Activated naive CD4-positive, alpha-beta T cell treated with anti-CD3 and anti-CD28 coated beads, Interleukin-2, amount 50 U/mL, for 72 hours (primary cell): ENCODE measurements at places on chromosomes 5 and 9.
A peak's percentile ranks its signal among the peaks of the same experiment; 100 is the strongest.

DNA sequence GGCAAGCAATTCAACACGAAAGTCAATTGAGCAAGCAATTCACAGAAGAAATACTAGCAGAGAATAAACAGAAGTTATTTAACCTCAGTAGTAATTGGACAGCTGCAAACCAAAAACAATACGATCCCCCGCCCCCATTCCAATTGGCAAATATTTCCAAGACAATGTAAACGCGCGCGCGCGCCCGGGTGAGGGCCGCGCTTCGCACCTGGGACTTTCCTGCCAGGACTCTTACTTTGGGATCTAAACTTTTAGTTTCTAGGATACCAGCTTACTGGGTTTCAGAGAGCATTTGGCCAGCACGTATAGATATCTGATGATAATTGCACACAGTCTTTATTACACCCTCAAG lies 8.6 kb downstream of the RUFY1 start:
- DNase-seq: no peak

- peak; percentile 54 for DNase-seq
These were observed 220.4 kb downstream of the ARRDC3 start for GRCh38 chr5:91162534-91163381.

- DNase-seq: no peak
These were observed 482.0 kb downstream of the DMRT2 start for GRCh38 chr9:1532171-1532570.

- no peak for DNase-seq
These were observed 61.8 kb downstream of the TLE4 start for GRCh38 chr9:79633558-79633957.

DNA sequence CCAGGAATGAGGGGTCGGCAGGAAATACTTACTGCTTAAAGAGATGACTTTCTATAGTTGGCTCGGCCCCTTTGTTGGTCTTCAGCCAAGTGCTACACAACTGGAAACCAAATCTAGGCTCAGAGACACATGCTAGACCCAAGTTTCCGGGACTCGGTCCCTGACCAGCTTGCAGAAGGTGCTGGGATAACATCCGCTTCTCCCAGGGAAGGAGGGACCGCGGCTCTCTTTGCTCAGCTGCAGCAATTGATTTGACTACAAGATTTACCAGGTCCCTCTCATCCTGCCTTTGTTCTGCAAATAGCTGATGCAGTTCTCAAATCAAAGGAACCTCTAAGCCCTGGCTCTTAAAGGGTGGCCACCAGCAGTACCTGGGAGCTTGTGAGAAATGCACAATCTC lies 314.7 kb downstream of the MLLT3 start:
- no peak for DNase-seq

DNA sequence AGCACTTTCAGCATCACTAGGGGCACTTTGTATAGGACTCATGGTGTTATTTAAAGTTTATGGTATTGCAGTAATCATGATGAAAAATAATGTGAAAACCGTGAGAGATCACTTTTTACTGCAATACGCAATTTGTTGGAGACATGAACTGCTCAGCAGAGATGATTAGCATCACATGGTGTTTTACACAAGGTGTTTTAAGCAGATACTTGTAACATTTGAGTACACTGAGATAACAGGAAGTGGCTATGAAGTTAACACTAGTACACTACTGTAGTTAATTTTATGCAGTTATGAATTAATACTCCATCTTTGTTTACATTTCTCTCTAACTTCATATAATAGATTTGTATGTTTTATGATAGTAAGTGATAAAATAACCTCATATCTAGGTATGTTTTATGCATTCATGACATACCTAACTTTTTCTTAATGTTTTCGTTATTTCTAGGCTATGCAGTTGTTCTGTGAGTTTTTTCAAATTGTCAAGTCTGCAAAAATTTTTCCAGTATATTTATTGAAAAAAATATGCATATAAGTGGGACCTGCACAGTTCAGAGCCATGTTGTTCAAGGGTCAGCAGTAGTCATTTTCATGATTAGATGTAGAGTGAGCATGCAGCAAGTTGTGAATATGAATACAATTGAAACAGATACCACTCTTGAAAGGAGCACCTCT lies 13.0 kb downstream of the SUB1 start:
- DNase-seq: no peak

DNA sequence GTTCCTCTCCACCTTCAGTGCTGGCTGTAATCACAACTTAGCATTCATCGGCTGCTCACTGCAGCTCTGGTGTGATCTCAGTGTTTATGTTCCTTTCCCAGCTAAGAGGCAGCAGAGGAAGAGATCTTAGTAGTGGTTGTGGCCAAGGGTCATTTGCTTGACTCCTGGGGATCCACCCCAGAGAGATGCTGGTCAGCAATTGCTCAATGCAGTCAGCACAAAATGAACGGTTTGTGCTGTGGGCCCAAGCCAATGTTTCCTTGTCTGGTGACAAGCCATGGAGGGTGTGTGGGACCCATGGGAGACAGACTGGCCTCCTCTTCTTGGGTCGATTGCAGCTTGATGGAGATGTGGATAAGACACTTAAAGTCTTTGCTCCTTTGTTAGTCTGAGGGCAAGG lies 16.1 kb upstream of the FRMD3 start:
- DNase-seq: no peak

- no peak for DNase-seq
These were observed 51.7 kb upstream of the TUT7 start for GRCh38 chr9:86405926-86406325.

DNA sequence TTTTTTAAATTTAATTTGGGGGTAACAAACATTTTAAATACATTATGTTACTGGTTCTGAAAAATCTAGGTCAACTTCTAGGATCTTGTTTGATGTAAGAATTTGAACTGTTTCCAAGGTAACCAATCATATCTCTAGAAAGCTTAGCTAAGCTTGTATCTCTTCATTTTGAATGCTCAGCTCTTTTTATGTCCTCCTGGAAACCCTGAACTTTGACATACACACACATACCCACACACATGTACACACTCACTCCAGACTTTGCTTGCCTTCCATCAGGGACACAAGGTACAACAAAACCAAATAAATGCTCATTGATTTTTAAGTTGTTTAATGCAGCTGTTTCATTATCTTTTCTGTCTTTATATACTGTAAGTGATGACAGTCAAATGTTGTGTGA lies 178.5 kb downstream of the RAB3C start:
- no peak for DNase-seq

DNA sequence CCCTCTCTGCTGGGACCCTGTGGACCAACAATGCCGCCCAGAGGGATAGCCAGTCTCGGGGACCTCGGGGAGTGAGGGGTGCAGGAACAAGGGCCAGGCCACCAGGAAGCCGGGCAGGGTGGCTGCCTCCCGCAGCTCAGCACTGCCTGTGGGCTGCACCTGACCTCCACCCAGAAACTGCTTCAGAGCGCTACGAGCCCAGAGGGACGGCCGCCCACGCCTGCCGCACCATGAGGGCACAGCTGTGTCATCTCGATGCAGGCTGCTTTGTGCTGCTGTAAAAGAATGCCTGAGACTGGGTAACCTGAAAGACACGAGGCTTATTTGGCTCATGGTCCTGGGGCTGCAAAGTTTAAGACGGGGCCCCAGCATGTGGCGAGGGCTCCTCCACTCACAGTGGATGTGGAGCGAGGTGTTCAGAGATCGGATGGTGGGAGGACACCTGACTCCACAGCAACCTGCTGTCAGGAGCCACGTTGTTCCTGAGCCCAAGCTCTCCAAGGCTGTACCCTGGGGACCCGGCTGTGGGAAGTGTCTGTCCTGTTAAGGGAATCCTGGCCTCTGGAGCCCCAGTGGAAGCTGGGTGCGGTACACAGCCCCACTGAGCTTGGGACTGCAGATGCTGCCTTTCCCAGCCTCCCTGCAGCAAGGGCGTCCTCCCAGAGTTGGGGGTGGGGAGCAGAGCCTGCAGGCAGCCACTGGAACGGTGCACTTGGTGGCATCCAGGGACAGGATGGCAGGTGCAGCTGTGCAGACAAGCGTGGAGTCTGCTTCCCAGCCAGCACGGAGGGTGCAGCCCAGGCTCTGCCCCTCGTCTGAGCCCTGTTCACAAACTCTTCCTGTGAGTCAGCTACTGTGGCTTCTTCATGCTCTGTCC lies 11.8 kb upstream of the ZDHHC11 start:
- DNase-seq: no peak

- DNase-seq: no peak
These were observed 634.4 kb upstream of the WWC1 start for GRCh38 chr5:167657016-167657415.

DNA sequence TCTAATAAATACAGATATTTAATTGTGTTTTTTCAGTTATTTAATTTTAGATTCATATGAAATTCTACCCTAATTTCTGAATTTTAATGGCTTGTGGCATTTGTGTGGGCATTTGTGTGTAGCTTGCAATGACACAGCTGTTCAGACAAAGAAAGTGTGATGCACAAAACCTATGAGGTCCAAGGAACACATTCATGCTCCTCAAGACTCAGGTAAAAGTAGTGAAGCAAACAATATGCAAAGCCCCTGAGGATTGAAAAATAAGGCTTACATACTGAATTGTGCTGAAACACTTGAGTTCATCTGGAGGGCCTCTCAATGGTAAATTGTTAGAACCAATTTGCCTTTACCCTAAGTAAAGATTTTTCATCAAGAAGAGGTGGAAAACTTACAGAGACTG lies 28.1 kb downstream of the IL7R start:
- no peak for DNase-seq

DNA sequence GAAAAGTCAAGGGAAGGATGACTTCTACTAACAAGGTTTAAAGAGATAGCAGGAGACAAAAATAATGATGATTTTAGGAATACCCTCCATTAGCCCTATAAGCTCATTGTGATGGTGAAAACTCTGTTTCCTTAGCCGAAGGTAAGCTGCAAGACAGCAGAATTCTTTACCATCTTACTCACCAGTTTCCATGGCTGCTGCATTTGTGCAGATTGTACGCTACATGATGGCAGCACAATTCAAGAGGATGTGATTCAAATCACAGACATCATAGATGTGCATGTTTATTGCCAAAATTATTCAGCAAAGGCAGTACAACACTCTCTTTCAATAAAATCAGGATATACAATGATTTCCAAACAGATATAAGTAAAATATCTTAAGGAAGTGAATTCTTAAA lies 175.6 kb downstream of the SPATA31D1 start:
- no peak for DNase-seq

GRCh38 chr9:89177944-89178829 lies at the start of gene SHC3:
Gene SHC3 (minus strand): TSS chr9:89178818. CDS start chr9:89178460, 358 bp downstream.
- no peak for DNase-seq

- no peak for DNase-seq
These were observed 6.7 kb downstream of the PTCH1 start for GRCh38 chr9:95509851-95510708.

DNA sequence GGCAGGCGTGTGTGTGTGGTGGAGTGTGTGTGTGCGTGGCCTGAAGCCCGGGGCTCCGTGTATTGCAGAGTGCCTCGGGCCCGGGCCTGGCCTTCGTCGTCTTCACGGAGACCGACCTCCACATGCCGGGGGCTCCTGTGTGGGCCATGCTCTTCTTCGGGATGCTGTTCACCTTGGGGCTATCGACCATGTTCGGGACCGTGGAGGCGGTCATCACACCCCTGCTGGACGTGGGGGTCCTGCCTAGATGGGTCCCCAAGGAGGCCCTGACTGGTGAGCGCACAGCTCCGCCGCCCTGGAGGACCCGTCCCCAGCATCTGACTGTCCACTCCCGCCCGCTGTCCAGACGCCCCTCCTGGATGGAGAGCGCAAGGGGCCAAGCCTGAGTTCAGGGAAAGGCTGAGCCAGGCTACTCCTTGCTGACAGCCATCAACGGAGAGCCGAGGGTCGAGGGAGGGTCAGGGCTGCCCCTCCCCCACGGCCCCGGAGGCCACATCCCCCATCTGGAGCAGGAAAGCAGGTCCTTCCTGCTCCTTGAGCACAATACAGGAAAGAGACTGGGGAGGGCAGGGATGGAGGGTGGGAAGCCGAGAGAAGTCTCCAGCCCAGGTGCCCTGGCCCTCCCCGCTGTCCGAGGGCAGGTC lies 18.4 kb downstream of the SLC6A18 start:
- DNase-seq: no peak

- no peak for DNase-seq
These were observed 98.7 kb downstream of the RANBP17 start for GRCh38 chr5:170960567-170960966.

DNA sequence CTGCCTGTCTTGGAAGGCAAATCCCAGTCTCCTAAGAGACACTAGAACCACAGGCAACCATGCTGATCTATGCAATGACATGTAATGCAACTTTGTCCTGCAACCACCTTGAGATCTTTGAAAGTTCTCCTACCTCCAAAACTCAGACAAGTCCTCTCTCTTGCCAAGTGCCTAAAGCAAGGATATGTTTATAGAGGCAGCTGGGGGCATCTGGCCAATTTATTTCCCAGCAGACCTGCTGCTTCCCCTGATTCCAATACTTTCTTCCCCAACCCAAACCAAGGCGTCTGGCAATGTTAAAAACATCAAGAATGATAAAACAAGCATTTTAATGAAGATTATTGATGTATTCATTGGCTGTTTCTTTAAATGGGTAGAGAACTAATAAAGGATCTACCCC lies 138.4 kb downstream of the DOCK8 start:
- no peak for DNase-seq

DNA sequence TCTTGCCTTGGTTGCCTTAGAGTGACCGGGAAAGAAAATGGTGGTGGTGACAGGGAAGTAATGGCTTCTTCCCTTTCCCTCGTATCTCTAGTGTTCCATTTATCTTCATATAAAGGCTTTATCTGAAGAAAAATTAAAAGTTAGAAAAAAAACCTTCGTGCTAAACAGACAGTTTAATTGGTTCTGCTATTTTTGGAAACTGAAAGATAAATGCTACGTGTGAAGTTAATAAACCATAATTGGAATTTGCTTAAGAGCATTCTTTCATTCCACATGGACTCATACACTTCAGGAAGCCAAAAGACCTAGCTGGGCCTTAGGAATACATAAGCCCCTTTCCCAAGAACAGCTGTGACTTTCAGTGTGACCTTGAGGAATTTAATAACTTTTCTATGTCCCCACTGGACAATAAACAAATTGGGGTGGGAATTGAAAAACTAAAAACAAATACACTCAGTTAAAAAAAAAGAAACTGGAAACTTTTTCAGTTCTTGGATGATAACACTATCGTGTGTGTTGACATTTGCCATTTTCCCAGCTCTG lies 818.8 kb upstream of the WWC1 start:
- DNase-seq: no peak

GRCh38 chr5:133562554-133562953 lies 49.8 kb downstream of the FSTL4 start:
- DNase-seq: no peak

- DNase-seq: no peak
These were observed 50.2 kb upstream of the VDAC1 start for GRCh38 chr5:134055015-134055414.

DNA sequence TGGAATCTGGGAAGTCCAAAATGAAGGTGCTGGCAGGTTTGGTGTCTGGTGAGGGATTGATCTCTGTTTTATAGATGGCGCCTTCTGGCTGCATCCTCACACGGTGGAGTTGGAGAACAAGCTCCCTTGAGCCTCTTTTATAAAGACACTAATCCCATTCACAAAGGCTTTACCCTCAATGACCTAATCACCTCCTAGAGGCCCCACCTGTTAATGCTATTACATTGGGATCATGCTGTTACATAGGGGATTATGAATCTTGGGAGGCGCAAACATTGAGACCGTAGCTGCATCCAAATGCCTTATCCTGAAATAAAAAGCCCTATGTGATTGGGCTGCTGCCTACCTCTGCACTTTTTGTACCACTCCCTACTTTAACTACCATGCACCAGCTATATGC lies 197.1 kb upstream of the HMHB1 start:
- no peak for DNase-seq

- no peak for DNase-seq
These were observed 43.8 kb downstream of the UNC5A start for GRCh38 chr5:176854164-176854563.
